Stimulated activated CD4-positive, alpha-beta T cell treated with anti-CD3 and anti-CD28 coated beads, Interleukin-15, amount 100 ng/mL, for 1 hour (primary cell): ENCODE measurements at places on chromosomes 1 and 21.

DNA sequence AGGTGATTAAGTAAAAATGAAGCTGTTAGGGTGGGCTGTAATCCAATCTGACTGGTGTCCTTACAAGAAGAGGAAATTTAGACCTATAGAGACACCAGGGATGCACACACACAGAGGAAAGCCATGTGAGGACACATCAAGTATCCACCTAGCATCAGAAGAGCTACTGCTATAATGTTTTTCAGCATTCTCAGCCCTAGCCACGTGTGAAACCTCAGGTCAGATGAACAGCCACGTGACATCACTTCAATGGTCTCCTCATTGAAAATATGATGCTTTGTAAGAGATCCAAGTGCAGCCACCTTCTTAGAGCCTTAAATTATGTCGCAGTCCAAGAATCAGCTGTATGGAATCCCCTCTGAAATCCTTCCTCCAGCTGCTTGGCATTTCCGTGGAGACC is 65.1 kb downstream of the C1orf87 start:
- DNase-seq: no peak

DNA sequence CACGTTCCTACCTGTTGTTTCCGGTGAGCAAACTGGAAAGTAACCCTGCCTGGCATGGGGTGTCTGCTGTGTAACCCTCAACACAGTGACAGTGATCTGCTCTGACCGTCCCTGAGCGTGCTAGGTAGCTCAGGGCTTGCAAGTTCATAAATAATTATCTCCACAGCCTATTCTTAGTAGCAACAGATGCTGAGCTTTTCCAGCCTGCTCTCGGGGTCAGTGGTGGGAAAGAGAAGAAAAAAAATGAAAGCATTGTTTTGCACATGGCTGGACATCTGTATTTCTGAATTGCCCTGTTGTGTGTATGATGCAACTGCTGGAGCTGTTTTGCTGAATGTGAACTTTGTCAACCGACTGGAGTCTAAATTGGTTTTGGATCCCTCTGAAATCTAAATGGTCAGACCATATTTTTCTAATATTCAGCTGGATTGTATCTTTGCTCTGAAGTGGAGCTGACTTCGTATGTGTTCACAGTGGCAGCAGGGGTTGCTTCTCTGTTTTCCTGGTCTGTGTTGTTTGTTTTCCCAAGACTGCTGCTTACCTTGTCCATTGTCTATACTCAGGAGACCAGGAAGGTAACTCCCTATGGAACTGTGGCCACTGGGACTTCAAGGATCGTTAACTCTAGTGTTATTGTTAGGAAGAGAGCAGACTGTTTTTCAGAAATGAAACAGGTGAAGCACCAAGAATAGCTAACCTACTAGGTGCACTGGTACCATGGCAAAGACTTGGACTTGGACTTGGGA is 27.0 kb downstream of the TGFB2 start:
- no peak for DNase-seq

GRCh38 chr1:98874828-98875227 is 129.8 kb downstream of the PLPPR5 start:
- DNase-seq: no peak

DNA sequence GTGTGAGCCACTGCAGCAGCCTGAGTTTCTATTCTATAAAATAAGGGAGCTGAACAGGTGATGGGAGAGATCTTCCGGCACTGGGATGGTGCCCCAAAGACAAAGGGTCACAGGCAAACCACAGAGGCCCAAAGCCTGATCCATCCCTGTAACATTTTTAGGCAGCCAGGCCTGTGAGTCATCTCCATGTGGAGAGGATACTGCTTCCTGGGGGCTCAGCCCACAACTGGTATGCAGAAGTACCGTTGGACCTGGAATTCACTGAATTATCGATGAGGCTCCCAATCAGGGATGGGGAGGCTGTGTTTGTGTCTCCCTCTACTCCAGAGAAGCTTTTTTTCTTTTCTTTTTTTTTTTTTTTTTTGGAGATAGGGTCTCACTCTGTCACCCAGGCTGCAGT is 48.8 kb upstream of the WASF2 start:
- DNase-seq: no peak

GRCh38 chr1:244833734-244834542 is 1.5 kb upstream of the COX20 start:
- DNase-seq: peak; percentile 43

DNA sequence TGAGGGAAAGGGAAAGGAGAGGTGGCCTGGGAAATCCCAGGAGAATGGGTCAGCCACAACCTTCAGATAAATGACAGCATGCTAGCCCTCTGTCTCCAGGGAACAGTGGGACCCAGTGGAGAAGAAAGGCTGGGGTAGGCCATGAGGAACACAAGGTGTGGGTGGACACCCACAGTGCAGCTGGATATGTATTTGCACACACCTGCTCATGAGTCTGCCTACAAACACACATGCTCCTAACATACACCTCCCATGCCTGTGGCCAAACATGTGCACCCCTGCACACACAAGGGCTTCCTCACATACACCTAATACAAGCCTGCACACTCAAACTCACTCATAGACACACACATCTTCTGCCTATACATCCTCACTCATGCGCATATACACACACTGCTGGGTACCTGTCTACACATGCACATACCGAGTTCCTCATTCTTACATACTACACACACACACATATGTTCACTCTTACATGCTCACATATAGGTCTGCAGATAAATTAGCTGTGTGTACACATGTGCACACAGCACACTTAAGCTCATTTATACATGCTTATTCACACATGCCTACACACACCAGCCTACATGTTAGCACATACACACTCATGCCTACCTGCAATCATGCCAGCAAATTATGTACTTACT is 3.6 kb downstream of the C1orf216 start:
- DNase-seq: no peak

- DNase-seq: peak; percentile 57
Measured at GRCh38 chr1:6259491-6260362, 1.2 kb downstream of the GPR153 start.

- DNase-seq: no peak
Measured at GRCh38 chr21:33241846-33242245, 12.1 kb downstream of the IFNAR2 start.

GRCh38 chr1:12135612-12136011 is 31.2 kb upstream of the TNFRSF1B start:
- no peak for DNase-seq

DNA sequence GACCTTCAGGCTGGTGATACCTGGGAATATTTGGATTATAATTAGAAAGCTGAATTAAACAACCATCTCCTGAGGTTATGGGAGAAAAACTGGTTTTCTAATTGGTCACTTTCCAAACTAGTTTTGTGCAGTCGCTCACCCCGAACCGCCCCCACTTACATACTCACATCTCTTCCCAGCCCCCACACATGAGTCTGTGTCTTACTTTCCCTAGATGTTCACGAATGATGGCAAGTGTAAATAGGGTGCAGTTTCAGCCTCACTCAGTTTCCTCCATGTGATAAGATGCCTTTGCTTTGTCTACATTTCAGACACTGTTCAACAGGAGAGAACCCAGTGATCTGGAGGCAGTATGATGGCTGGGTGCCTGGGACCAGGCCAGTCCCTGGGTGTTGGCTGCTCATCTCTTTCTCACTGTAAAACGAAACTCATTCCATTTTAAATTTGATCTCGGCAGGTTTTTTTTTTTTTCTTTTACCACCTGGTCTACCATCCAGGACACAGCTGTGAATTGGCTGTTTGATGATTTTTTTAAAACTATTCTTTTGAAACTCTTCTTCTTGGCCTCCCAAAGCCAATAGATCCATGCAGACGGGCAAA is 164.3 kb upstream of the RAB4A start:
- DNase-seq: no peak

- no peak for DNase-seq
Measured at GRCh38 chr1:3736131-3736561, 16.1 kb upstream of the CCDC27 start.

DNA sequence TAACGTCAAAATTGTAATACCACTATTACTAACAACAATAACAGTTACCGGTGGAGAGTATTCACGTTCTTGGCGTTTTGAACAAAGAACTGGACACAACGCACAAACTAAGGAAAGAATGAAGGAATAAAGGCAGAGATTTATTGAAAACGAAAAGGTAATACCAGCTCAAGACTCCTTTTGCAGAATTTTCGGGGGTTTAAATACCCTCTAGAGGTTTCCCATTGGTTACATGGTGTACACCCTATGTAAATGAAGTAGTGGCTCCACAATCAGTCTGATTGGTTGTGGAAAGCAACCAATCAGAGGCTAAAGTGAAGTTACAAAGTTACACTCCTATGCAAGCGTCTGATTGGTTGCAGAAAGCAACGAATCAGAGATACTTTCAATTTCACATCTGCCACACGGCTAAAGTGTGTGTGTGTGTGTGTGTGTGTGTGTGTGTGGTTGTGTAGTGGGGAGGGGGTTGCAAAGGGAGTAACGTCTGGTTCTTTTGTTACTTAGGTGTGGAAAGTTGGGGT is 1.1 kb upstream of the GTF2B start:
- no peak for DNase-seq

DNA sequence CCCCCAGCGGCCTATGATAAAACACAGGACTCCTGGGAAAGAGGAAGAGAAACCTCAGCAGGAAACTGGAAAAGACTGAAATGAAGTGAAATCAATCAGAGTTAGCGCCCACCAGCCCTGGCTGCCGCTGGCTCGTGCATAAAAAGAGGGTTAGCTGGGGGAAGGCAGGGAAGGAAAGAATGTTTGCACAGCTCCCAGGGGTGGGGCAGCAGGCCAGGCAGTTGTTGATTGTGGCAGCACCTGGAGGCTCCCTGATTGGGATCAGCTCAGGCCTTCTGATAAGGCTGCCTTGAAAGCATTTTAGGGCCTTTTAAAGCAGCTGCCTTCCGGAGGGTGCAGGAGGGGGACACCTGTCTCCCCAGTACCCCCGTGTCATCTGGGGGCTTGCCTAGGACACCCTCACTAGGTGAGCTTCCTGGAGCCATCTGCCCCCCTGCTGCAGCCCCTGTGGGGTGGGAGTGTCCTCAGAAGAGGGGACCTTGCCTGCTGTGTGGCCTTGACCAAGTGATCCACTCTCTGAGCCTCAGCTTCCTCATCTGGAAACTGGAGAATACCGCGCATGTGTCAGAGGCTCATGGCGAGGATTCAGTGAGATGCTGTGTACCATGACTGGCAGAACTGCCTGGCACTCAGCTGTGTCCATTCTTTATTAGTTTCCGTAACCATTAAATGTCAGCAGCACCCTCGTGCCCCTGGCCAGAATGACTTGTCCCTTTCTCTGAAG is 6.6 kb downstream of the EPHB2 start:
- DNase-seq: no peak

- DNase-seq: no peak
Measured at GRCh38 chr1:239418681-239419080, 32.3 kb downstream of the CHRM3 start.

DNA sequence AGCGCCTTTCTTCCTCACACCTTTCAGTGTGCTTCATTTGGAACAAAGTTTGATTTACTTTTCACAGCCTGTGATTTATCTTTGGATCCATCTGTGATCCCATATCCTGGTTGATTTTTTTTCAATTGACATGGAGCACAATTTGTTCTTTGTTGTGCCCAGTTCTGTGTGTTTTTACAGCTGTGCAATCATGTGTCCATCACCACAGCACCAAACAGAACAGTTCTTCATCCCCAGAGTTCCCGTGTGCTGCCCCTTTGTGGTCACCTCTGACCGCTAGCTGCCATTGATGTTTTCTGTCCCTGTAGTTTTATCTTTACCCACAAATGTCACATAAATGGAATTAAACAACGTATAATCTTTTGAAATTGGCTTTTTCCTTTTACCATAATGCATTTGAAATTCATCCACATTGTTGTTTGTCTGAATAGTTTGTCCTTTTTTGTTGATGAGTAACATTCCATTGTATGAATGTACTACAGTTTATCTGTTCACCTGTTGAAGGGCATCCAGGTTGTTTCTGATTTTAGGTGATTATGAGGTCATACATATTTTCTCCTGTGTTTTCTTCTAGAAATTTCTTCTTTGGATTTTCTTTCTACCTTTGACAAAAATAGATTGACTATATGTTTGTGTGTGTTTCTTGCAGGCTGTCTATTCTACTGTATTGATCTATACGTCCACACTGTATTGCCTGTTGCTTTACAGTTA is 17.4 kb downstream of the MIGA1 start:
- DNase-seq: no peak

GRCh38 chr1:18957532-18958300 is 1.2 kb upstream of the IFFO2 start:
- no peak for DNase-seq

- DNase-seq: peak; percentile 4
Measured at GRCh38 chr1:20574686-20575540, 14.0 kb upstream of the CDA start.

- no peak for DNase-seq
Measured at GRCh38 chr21:27646056-27646455, 679.2 kb upstream of the ADAMTS5 start.

DNA sequence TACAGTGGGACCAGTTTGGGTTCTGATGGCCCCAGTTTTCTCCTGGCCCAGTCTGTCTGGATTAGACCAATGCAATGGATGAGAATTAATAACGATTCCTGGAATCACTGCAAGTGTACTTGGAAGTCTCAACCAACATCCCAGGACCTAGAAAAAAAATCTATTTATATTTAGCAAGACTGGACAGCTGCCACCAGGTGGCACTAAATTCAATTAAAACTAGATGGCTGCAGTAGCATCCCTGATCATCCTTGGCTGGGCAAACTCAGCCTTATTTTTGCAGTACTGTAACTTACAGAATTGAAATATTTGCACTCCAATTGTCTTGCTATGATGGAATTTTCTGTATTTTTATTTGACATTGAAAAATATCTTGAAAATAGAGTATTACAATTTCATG is 165.7 kb downstream of the NCAM2 start:
- no peak for DNase-seq

DNA sequence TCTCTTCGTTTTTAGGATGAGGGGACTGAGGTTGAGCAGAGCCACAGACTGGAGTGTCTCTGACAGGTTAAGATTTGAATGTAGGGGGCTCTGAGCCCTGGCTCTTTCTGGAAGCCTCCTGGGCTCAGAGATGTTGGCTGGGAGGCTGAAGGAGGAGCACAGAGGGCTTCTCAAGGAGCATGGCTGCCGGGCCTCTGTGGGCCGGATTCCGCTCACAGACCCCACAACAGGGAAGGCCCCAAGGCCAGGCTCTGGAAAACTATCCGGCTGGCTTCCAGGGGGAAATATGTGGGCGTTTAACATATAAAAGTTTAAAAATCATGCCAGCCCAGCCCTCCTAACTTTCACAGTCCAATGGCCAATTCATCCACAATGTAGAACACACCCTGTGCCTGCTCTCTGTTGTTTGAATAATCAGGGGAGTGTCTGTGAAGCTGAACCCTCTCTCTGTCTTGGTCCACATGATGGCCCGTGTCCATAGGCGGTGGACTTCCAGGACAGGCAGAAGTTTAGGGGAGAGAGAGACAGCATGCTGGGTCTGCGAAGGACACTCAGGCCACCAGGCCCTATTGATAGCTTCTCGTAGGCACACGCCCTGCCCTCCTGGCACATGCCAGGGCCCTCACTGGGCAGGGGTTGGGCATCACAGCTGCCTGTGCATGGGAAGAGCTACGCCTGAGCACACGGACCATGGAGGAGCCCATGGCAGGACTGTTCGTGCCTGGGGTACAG is 10.8 kb downstream of the OBSCN start:
- no peak for DNase-seq

DNA sequence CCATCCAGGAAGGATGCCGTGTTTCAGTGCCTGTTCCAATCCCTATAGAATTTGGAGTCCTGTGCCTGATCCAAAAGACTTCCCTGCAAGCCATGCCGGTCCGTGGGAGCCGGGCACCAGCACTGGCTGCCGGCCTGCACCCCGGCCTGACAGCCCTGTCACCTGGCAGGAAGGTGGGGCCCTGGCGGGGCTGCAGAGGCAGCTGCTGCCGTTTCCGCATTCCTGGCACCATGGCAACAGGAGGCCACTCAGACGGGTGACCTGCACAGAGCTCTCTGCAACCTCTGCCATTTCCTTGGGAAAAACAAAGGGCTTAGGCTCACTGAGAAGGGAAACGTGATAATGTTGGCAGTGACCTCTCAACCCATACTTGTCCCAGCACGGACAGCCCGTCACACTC is 63.2 kb upstream of the TMEM51 start:
- DNase-seq: no peak
